Fibroblast of the aortic adventitia (primary cell): ENCODE measurements at places on chromosomes 12 and 14. TPM values are rescaled to one million over a fixed set of nuclear protein-coding genes. Genes with fewer than 3 reads are reported as not detected.

The P3H3 gene
- total RNA-seq, result 53.9 and 188 TPM in 2 replicates

DNA sequence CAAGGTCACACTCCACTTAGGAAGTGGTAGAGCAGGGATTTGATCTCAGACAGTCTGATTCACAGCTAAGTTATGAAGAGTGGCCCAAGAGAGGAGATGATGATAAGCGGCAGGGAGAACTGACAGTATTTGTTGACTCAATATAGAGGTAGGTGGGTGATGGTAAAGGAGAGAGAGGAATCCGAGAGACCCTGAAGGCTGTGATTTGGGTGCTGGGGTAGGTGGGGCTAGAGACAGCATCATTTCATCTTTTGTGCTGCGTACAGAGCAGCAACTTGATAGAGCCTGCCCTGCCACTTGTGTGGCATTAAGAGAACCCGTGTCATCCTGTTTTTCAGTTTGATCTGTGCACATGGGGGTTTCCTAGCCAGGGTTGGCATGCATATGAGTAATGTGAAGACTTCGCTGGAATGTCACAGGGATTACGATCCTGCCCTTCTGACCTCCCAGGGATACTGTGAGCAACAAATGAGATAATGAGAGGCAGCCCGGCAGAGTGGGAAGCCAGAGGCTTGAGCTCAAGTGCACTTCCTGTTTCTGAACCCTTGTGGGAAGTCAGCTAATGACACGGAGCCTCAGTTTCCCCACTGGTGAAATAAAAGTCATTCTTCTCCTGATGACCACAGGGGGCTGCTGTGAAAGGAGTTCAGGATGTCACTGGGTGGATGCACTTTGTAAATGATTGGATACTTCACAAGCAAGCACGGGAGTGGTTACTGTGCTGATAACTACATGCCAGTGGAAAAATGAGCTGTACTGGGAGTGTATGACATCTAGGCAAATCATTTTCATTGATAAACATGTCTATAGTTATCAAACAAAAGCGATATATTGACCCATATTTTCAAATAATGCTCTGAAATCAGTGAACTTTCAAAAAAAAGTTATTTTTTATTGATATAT is 59.5 kb upstream of the IGF1 start:
- peak; percentile 24 for DNase-seq

DNA sequence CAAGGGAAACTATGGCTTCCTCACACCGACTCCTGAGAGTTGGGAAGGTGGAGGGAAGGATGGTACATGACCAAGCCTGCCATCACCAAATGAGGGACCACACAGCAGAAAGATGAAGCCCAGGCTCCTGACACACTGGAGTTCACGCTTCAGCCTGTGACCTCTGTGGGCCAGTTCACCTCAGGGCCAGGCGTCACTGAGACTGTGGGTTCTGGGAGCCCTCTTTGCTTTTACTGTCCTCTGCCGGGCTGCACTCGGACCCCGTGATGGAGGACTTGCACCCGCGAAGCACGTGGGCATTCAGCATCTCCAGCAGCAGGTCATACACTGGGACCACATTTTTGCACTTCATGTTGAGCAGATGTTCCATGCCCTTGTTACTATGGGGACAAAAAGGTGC is 61.2 kb downstream of the ESR2 start:
- no peak for DNase-seq

GRCh38 chr14:38089123-38089522 is 118.6 kb upstream of the SSTR1 start:
- no peak for DNase-seq

The GABARAPL1 gene
- 26.3 and 82.4 TPM in 2 replicates for total RNA-seq

The NANOG gene
- under 0.01 and 0.16 TPM in 2 replicates for total RNA-seq
